Colonic mucosa (tissue), 4 donors: ENCODE measurements at places on chromosomes 1 and 21. TPM values are rescaled to one million over a fixed set of nuclear protein-coding genes. Genes with fewer than 3 reads are reported as not detected.

Gene FMO2
- total RNA-seq = 1.3 TPM

Gene ACAP3
- 68.1 TPM for total RNA-seq

Gene CLCA1
- total RNA-seq = 938 TPM

Gene GBP6
- total RNA-seq = not detected

Gene MYCL
- total RNA-seq = 16.4 TPM

Gene CFAP107
- total RNA-seq = not detected

Gene PDC
- not detected for total RNA-seq

DNA sequence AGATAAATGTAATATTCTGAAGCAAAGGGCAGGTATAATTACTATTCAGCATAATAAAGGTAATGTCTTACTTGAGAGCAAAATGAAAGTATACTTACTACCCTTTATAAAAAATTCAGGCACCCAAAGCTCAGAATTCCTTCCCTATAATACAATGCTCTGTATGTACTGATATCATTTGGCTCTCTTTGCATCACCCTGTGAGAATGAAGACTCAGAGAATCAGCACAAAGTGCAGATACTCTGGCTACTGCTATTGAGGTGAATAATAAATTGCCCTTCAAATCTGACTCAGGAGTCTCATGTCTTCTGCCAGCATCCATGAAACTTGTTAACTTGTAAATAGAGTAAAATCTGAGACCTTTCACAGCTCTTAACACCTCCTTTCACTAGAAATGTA lies 108.5 kb upstream of the KCTD3 start:
- H3K4me1 ChIP-seq = no peaks in the 10 kb centered on the region
- H3K27ac ChIP-seq = no peak overlapping the region
- no peaks in the 10 kb centered on the region for H3K27me3 ChIP-seq
- DNase-seq = no peak

DNA sequence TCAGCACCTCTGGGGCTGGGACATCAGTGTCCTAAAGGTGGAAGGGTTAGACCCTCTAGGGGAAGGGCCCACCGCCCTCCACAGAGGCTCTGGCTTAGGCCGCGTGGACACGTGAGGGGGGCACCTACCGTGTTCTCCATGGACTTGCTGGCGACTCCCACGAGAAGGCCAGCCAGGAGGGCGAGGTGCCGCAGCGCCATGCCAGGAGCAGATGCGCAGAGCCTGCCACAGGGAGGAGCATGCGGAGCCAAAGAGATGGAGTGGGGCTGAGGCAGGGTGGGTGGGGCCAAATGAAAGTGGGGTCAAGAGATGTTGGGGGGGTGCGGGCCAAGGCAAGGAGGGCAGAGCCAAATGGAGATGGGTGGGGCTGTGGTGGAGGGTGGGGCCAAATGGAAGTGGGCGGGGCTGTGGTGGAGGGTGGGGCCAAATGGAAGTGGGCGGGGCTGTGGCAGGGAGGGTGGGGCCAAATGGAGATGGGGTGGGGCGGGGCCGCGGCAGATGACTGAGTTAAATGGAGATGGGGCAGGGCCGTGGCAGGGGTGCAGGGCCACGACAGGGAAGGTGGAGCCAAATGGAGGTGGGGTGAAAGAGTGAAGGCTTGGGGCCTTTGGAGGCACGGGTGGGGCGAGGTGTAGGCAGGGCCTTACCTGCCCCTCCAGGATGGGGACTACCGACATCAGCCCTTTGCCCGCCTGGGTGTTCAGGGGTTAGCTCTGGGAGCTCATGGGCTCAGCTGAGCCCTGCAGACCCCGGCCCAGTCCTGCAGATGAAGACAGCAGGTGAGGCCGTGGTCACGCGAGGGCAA lies 17.4 kb upstream of the RNF223 start:
- H3K4me1 ChIP-seq = no peaks in the 10 kb centered on the region
- H3K27ac ChIP-seq = no peak overlapping the region
- no peak for DNase-seq
- H3K27me3 ChIP-seq = no peaks in the 10 kb centered on the region

DNA sequence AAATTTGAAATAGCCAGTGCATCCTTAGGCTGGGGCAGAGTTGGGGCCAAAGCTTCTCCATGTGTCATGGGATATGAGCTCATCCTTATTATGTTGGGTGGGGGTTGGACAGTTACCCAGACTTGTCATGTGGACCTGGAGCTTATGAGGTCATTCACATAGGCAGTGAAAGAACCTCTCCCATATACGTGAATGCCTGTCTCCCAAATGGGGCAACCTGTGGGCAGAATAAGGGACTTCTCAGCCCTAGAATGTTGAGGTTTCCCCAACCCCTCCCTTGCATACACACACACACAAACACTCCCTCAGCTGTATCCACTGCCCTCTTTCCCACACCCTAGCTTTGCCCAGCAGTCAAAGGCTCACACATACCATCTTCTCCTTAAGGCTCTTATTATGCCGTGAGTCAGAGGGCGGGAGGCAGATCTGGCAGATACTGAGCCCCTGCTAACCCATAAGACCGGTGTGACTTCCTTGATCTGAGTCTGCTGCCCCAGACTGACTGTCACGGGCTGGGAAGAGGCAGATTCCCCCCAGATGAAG lies 2.3 kb upstream of the IVL start:
- DNase-seq = no peak
- no peaks in the 10 kb centered on the region for H3K36me3 ChIP-seq
- H3K4me3 ChIP-seq = no peak overlapping the region
- no peaks in the 10 kb centered on the region for H3K27me3 ChIP-seq

GRCh38 chr1:23290836-23291565 lies 53.1 kb downstream of the HNRNPR start:
- no peak overlapping the region for H3K27ac ChIP-seq
- H3K4me1 ChIP-seq = no peaks in the 10 kb centered on the region
- DNase-seq = no peak
- no peaks in the 10 kb centered on the region for H3K27me3 ChIP-seq
- H3K36me3 ChIP-seq = no peaks in the 10 kb centered on the region

DNA sequence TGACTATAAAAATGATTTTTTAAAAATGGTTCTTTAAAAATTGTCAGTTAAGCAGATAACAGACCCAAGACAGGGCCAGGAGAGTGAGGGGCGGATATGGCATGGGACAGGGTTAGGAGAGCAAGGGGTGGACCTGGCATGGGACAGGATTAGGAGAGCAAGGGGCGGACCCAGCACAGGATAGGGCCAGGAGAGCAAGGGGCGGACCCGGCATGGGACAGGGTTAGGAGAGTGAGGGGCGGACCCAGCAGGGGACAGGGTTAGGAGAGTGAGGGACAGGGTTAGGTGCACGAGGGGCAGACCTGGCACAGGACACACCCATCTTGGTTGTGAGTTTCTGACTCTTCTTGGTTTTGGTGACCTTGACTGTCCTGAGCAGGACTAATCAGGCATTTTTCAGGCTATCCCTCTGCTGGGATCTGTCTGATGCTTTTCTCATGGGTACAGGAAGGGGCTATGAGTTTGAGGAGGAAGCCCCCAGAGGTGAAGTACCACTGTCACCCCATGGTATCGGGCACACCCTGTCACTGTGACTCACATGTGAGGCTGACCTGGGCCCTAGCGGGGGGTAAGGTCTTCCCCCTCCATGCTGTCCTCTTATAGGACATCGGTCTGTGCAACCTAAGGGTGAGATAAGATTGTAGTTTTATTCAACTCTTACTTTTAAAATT lies 159.0 kb upstream of the COL6A1 start:
- no peak overlapping the region for H3K4me3 ChIP-seq
- H3K4me1 ChIP-seq = no peaks in the 10 kb centered on the region
- H3K27ac ChIP-seq = no peak overlapping the region
- H3K27me3 ChIP-seq = no peaks in the 10 kb centered on the region

DNA sequence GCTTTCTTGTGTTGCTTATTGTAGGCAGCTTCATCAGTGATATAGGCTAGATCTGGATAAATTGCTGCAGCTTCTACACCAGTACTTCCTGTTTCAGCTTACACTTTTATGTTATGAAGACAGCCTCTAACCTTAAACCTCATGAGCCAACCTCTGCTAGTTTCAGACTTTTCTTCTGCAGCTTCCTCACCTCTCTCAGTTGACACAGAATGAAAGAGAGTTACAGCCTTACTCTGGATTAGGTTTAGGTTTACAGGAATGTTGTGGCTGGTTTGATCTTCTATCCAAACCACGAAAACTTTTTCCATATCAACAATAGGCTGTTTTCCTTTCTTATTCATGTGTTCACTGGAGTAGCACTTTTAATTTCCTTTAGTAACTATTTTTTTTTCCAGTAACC lies 76.9 kb upstream of the RNPC3 start:
- no peak overlapping the region for H3K27ac ChIP-seq
- no peak overlapping the region for H3K4me3 ChIP-seq
- DNase-seq = no peak
- no peaks in the 10 kb centered on the region for H3K36me3 ChIP-seq

DNA sequence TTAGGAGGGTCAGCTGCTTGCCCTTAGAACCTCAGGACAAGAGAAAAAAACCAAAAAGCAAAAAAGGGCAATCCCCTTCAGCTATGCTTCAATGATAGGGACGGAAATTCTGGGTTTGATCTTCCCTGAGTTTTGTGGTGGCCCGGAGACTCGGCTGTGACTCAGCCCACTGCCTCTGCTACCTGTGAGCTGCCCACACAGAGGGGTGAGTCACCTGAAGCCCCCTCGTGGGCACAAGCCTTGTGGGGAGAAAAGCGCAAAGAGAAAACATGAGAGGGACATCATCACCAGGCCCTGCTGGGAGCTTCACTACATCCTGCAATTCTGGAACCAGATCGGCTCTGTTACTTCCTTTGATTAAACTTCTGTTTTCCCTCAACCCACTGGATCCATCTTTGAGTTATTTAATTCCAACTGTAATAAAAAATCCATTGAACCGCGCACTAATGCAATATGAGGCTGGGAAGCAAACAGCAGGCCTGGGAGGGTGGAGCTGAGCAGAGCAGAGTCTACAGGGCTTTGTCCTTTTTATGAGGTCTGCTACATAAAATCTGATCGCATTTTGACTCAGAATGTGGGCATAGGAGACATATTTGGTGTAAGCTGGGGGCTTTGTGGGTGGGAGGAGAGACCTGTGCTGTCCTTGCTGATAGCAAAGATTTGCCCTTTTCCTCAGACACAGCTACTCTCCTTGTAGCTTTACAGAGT lies 58.7 kb upstream of the STUM start:
- H3K4me1 ChIP-seq = no peaks in the 10 kb centered on the region
- no peaks in the 10 kb centered on the region for H3K36me3 ChIP-seq
- H3K27me3 ChIP-seq = no peaks in the 10 kb centered on the region
- no peak for DNase-seq
- no peak overlapping the region for H3K4me3 ChIP-seq

DNA sequence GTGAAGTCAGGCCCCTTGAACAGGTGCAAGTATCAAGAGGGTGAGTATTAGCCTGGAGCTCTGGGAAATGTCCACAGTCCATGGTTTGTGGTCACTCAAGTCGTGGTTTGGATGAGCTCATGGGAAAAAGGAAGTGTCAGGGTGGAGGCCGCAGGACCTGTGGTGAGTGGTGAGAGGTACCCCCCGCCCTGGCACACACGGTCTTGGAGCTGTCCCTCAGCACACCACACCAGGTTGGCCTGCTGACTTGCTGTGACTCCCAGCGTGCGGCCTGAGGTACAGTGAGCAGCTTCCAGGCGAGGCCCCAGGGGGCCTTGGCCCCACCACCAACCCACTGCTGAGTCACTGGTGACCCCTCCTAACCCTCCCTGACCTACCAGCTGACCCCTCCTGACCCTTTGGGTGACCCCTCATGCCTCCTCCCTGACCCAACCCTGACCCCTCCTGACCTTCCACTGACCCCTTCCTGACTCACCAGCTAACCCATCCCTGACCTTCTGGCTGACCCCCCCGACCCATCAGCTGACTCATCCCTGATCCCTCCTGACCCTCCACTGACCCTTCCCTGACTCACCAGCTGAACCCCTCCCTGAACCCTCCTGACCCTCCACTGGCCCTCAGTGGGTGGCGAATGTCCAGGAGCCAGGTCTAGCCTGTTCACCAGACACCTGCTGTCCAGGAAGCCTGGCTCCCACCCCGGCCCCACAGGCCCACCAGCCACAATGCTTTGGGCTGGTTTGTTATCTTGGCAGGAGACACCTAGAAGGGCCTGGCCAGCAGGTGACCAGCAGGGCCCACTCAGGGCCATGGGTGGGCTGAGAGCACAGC lies 34.8 kb upstream of the RNF187 start:
- H3K27ac ChIP-seq = no peak overlapping the region
- DNase-seq = no peak
- H3K4me3 ChIP-seq = no peak overlapping the region

- no peaks in the 10 kb centered on the region for H3K4me1 ChIP-seq
- DNase-seq = no peak
- no peak overlapping the region for H3K27ac ChIP-seq
- H3K4me3 ChIP-seq = no peak overlapping the region
Measured at GRCh38 chr21:29555601-29556000, 256.9 kb downstream of the BACH1 start.

- H3K27ac ChIP-seq = no peak overlapping the region
- H3K36me3 ChIP-seq = no peaks in the 10 kb centered on the region
- peak; percentile 40 for DNase-seq
- H3K4me1 ChIP-seq = no peaks in the 10 kb centered on the region
- H3K4me3 ChIP-seq = no peak overlapping the region
- no peaks in the 10 kb centered on the region for H3K27me3 ChIP-seq
Measured at GRCh38 chr1:102174259-102174863, 177.6 kb upstream of the OLFM3 start.

DNA sequence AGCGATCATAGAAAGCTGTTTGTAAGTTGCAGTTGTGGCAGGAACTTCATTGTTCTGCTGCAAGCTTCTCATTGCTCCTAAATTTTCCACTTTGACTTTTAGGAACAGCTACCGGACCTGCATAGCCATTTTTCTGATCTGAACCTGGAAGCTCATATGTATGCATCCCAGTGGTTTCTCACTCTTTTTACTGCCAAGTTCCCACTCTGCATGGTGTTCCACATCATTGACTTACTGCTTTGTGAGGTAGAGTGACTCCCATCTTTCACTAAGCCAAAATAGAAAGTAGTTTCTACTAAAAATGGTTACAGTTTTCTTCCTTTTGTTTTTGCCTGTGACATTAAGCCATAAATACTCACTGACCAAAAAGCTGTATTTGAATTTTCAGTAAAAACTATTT lies 254.2 kb downstream of the GPR52 start:
- H3K4me3 ChIP-seq = no peak overlapping the region
- H3K36me3 ChIP-seq = no peaks in the 10 kb centered on the region
- H3K27me3 ChIP-seq = no peaks in the 10 kb centered on the region
- no peak overlapping the region for H3K27ac ChIP-seq

- H3K27me3 ChIP-seq = no peaks in the 10 kb centered on the region
- H3K36me3 ChIP-seq = no peaks in the 10 kb centered on the region
- H3K4me3 ChIP-seq = no peak overlapping the region
- no peak for DNase-seq
Measured at GRCh38 chr1:115790356-115790755, 21.8 kb upstream of the CASQ2 start.

DNA sequence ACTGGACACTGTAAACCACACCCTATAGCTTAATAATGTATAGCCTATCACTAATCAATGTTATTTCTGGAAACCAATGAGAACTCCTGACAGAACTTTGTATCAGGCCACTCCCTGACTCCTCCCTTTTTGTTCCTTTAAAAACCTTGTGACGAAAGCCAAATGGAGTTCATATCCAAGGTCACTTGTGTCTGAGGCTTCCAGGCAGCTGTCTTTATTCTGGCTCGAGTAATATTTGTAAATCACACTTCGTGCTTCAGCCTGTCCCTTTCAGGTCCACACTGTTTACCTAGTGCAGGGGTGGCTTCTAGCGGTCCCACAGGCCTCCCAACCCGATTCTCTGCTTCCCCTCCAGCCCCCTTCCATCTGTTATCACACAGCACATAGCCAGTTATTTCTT lies 16.2 kb upstream of the CAPN9 start:
- DNase-seq = no peak
- H3K4me1 ChIP-seq = peaks cover 7% of the 10 kb centered on the region
- no peaks in the 10 kb centered on the region for H3K27me3 ChIP-seq
- no peaks in the 10 kb centered on the region for H3K36me3 ChIP-seq

- H3K4me3 ChIP-seq = no peak overlapping the region
- DNase-seq = no peak
- no peaks in the 10 kb centered on the region for H3K27me3 ChIP-seq
- no peaks in the 10 kb centered on the region for H3K4me1 ChIP-seq
Measured at GRCh38 chr1:101088431-101088830, 62.8 kb upstream of the DPH5 start.
